Stimulated activated effector memory CD8-positive, alpha-beta T cell treated with anti-CD3 and anti-CD28 coated beads, Interleukin-12 subunit alpha, Interleukin-12 subunit beta, amount 100 ng/mL, for 72 hours (primary cell): ENCODE measurements at places on chromosomes 16 and 17.

GRCh38 chr17:7122381-7122780 is 7.8 kb upstream of the ASGR2 start:
- no peak for DNase-seq

- DNase-seq: no peak
Measured at GRCh38 chr16:19757762-19758595, 39.9 kb downstream of the IQCK start.

GRCh38 chr16:86212706-86213436 is 297.5 kb upstream of the FOXF1 start:
- DNase-seq: no peak

DNA sequence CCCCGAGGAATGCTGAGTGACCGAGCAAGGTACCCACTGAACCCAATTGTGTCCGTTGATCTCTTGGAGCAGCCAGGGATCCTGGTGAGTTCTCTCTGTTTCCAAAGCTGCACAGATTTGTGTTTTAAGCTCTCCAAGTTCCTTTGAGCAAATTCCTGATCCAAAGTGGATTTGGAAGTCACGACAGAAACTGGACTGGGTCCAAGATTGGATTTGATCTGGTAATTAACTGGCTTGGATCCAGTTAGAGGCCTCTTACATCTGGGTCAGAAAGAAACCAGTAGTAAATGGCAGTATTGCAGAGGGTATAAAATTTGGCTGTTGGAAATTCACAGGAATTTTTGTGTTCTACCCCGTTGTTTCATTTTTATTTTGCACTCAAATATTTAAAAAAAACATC is 119.5 kb downstream of the PMP22 start:
- DNase-seq: no peak

- DNase-seq: no peak
Measured at GRCh38 chr16:11667221-11667823, 933 bp upstream of the SNN start.

GRCh38 chr16:81261049-81261648 is 22.7 kb downstream of the BCO1 start:
- peak; percentile 55 for DNase-seq
